Hepatocyte (in vitro differentiated cells): ENCODE measurements at places on chromosomes 13 and 19.
A peak's percentile ranks its signal among the peaks of the same experiment; 100 is the strongest.

DNA sequence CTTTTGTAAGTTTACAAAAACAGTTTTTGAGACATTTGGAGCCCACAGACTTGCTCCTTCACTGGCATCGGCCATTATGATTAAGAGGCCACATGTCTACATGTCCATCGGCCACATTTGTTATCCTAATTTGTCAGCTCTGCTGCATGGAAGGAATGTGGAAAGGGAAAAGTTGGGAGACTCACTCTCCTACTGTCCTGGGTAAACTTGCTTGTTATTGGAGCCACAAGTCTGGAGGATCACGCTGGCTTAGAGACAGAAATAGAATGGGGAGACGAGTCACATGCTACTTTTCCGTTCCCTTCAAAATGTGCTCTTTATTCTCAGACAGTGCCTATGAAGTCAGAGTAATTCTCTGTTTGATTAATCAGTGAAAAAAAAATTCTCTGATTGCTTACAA lies 741.2 kb upstream of the PCDH9 start:
- H3K4me1 ChIP-seq = no peaks in the 10 kb centered on the region
- no peaks in the 10 kb centered on the region for H3K27me3 ChIP-seq
- H3K27ac ChIP-seq = no peak overlapping the region
- no peak for DNase-seq
- H3K4me3 ChIP-seq = no peak overlapping the region

- no peaks in the 10 kb centered on the region for H3K27me3 ChIP-seq
- H3K4me1 ChIP-seq = peaks cover 15% of the 10 kb centered on the region
- DNase-seq = no peak
- peak overlapping the region; percentile 45 for H3K4me3 ChIP-seq
- no peaks in the 10 kb centered on the region for H3K36me3 ChIP-seq
Measured at GRCh38 chr19:47274891-47275761, 441 bp downstream of the INAFM1 start.

DNA sequence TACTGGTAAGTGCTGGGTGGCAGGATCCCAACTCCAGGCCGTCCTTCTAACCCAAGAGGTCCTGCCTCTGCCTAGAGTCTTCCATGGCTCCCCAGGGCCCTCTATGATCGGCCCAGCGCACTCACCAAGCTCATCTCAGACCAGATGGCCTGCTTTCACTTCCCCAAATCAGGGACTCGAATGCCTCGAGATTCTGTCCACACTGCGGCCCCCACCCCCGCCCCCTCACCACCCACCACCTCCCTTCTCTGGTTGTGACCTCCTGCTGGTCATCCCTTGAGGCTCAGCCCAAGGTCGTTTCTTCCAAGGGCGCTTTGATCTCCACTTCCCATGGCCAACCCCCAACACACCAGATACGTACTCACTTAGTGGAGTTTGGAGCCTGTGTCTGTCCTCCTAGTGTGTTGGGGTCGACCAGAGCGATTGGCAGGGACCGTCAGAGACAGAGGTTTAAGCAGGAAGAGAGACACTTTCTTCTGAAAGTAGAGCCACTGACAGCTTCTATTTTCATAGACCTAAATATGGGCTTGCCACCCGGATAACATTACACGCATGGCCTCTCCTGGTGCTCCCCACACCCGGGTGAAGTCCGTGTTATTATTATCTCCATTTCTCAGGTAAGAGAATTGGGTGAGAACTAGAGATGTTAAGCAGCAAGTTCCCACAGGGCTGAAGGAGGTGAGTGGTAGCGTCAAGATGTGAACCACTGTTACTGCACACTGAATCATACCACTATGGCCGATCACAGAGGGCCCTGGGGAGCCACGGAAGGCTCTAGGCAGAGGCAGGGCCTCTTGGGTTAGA lies at the start of gene FCER2:
Gene FCER2 (minus strand): TSS at position 478 of the 804 bp plus-strand sequence. CDS start 2,371 bp downstream, outside the sequence.
- no peaks in the 10 kb centered on the region for H3K4me1 ChIP-seq
- H3K36me3 ChIP-seq = no peaks in the 10 kb centered on the region
- peaks cover 6% of the 10 kb centered on the region for H3K27me3 ChIP-seq
- H3K27ac ChIP-seq = no peak within 1 kb of the TSS
- no peak within 1 kb of the TSS for H3K4me3 ChIP-seq

DNA sequence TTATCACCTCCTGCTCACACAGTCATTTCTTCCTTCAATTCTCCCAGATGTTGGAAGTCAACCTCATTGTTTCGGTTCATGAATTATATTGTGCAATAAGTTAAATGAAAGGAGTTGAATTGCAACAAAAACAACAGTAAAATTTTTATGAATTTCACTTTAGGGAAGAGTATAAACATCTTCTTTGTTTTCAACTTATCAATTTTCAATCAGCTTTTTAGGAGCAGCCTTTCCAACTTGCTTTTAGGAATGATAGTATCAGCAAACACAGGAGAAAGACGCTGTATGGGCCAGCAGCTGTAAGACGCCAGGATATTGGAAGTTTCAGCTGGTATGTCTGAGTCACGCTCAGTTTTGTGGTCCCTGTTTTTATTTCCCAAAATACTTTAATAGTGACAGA lies 132.5 kb upstream of the ARGLU1 start:
- no peaks in the 10 kb centered on the region for H3K27me3 ChIP-seq
- no peaks in the 10 kb centered on the region for H3K36me3 ChIP-seq
- H3K27ac ChIP-seq = peak overlapping the region; percentile 32
- no peak for DNase-seq

DNA sequence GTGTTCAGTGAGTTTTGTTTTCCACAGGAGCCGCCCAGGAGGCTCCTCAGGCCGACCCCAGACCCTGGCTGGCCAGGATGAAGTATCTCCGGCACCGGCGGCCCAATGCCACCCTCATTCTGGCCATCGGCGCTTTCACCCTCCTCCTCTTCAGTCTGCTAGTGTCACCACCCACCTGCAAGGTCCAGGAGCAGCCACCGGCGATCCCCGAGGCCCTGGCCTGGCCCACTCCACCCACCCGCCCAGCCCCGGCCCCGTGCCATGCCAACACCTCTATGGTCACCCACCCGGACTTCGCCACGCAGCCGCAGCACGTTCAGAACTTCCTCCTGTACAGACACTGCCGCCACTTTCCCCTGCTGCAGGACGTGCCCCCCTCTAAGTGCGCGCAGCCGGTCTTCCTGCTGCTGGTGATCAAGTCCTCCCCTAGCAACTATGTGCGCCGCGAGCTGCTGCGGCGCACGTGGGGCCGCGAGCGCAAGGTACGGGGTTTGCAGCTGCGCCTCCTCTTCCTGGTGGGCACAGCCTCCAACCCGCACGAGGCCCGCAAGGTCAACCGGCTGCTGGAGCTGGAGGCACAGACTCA lies 12.9 kb downstream of the B3GNT3 start:
- H3K27ac ChIP-seq = no peak overlapping the region
- H3K27me3 ChIP-seq = no peaks in the 10 kb centered on the region
- H3K36me3 ChIP-seq = no peaks in the 10 kb centered on the region

DNA sequence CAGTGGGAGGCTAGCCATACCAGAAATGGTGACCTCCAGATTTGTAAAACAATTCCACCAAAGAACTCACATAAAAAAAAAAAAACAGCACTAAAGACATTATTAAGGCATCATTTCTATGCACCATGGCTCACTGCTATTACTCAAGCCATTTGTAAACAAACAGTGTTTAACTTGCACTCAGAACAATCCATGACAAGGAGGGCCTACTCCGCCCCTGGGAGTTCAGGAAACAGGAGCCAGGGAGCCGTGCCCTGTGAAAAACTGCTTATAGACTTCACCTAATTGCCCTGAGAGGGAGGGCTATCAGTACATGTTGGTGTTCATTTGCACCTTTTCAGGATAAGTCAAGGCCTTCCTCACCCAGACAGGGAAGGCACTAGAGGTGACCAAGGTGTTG lies 103.2 kb downstream of the ZNF429 start:
- no peaks in the 10 kb centered on the region for H3K27me3 ChIP-seq
- no peak for DNase-seq
- H3K27ac ChIP-seq = no peak overlapping the region
- H3K4me3 ChIP-seq = no peak overlapping the region
- peaks cover 18% of the 10 kb centered on the region for H3K4me1 ChIP-seq
- H3K36me3 ChIP-seq = no peaks in the 10 kb centered on the region

DNA sequence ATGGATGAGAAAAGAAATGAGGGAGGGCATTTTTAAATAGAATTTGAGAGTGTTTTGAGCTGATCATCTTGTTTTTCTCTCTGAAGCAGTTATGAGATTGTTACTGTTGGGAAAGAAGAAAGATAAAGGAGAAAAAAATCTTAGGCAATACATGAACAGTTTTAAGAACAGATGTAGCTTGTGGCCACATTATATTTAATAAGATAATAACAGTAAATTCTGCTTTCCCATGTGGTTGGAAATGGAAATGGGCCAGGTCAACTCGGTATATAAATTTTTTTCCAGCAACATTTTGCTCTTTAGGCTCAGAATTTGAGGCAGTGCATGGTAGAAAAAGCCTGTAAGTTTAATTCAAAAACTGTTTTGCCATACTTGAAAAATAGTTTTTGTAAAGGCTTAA lies 118.7 kb downstream of the POSTN start:
- H3K27ac ChIP-seq = no peak overlapping the region
- DNase-seq = no peak
- no peak overlapping the region for H3K4me3 ChIP-seq
- H3K27me3 ChIP-seq = no peaks in the 10 kb centered on the region
- no peaks in the 10 kb centered on the region for H3K4me1 ChIP-seq
- H3K36me3 ChIP-seq = no peaks in the 10 kb centered on the region

DNA sequence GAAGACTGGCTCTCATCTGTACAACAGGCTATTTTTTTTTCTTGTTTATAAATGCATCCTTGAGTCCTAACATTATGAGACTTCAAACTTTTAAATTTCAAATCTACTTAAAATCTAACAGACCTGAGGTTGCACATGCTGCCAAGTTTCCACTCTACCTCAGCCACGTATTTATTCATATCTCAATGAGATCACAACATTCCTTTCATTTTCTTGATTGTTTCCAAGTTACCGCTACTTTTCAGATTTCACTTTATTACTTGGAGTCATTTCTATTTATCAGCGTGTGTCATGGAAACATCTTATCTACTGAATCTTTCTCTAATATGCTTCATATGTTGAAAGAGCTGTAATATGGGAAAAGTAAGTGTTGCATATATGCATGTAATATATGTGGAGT lies 1257.5 kb upstream of the ATXN8OS start:
- H3K27me3 ChIP-seq = no peaks in the 10 kb centered on the region
- H3K4me3 ChIP-seq = no peak overlapping the region
- no peaks in the 10 kb centered on the region for H3K4me1 ChIP-seq
- no peak overlapping the region for H3K27ac ChIP-seq
- peak; percentile 6 for DNase-seq
- no peaks in the 10 kb centered on the region for H3K36me3 ChIP-seq
